Esophagus muscularis mucosa (tissue), 4 donors: ENCODE measurements at places on chromosomes 2 and 18. TPM values are rescaled to one million over a fixed set of nuclear protein-coding genes. Genes with fewer than 3 reads are reported as not detected.
A peak's percentile ranks its signal among the peaks of the same experiment; 100 is the strongest.

DNA sequence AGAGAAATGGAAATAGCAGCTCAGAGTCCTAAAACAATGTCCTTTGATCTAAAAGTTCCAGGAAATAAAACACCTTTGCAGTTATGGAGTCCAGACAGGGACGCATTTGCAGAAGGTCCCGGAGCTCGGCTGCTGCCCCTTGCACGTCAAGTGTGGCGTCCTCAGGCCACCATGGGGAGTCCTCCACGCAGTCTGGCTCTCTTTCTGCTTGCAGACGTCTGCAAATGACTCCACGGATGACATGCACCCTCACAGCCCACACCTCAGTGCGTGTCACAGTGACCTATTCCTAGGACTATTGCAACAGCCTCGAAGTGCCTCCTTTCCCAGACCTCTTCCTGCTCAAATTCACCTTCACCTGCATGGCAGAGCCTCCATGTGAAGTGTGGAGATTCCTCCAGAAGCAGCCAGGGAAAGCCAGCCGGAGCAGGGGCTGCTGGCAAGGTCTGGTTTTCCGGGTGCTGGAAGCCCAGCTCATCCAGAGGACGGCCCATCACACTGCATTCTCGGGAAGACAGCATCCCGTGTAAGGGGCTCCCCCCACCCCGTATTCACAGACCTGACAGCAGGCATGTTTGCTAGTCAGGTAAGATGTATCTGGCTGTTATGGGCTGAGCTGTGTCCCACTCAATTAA lies 137.7 kb downstream of the ASB1 start:
- DNase-seq: no peak

- DNase-seq: no peak
Measured at GRCh38 chr2:187404431-187405110, 43.5 kb downstream of the CALCRL start.

GRCh38 chr18:4040391-4041092 lies 414.6 kb downstream of the DLGAP1 start:
- no peak for DNase-seq

- DNase-seq: no peak
Measured at GRCh38 chr2:46901611-46902010, 14.0 kb downstream of the MCFD2 start.

- DNase-seq: no peak
Measured at GRCh38 chr2:168490946-168491605, 35.0 kb downstream of the CERS6 start.

DNA sequence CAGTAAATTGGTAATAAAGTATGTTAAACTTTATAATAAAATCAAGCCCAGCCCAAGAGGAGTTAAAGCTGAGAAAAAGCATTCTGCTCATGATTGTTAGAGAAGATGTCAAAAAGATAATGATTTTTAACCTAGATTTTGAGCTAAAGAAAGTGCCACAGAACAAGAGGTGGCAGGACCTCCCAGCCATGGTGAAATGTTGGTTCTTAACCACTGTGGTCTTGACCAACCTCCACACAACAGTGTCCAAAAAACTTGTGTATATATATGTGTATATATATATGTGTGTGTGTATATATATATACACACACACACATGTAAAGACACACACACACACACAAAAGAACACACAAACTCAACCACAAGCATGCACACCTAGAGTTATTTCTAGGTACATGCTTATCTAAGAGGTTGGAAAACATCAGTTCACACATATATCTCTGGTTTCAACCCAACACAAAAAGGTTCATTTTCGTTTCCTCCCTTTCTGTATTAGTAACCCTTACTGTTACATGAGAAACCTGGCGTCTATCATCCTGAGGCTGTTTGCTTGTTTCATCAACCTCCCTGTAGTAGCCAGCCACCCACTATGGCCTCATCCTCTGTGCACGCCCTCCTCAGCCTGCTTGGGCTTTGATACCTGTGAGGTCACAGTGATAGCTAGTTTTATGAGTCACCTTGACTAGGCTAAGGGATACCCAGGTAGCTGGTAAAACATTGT lies 631.8 kb upstream of the ID2 start:
- no peak for DNase-seq

- DNase-seq: no peak
Measured at GRCh38 chr18:69580107-69580506, 179.4 kb downstream of the DOK6 start.

DNA sequence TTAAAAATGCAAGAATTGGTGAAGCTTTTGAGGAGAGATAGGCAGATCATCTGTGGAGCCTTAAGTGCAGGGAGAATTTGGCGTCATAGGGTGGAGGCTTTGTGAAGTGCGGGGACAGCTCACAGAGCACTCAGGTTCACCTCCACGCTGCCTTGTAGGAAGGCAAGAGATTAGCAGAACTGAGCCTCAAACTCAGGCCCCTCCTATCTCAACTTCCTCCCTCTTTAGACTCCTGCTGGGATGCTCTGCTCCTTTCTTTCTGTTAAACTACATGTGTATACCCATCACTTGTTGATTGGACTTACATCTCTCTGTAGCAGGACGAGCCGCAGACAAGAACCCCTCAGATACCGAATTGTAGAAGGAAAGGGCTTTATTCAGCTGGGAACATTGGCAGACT lies 422.2 kb downstream of the SETBP1 start:
- DNase-seq: no peak

GRCh38 chr18:9796935-9797549 lies 88.7 kb upstream of the TXNDC2 start:
- DNase-seq: no peak

DNA sequence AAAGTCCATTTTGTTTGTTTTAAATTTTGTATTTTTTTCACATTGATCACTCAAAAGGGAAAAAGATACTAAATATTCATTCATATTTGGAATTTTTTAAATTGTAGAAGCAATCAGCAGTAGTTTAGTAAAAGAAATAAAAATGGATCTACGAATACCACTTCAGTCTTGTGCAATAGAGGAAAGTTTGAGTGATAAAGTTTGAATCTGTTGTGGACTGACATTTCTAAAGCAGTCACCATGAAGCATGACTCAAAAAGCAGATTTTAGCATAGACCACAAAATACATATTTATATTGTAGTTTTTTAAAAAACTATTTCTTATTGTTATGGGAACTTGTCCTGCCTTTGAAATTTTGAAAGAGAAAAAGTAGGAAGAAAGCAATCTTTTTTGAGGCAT lies 520.5 kb upstream of the ZEB2 start:
- DNase-seq: no peak

- no peak for DNase-seq
Measured at GRCh38 chr2:206614811-206615210, 27.5 kb upstream of the FAM237A start.

DNA sequence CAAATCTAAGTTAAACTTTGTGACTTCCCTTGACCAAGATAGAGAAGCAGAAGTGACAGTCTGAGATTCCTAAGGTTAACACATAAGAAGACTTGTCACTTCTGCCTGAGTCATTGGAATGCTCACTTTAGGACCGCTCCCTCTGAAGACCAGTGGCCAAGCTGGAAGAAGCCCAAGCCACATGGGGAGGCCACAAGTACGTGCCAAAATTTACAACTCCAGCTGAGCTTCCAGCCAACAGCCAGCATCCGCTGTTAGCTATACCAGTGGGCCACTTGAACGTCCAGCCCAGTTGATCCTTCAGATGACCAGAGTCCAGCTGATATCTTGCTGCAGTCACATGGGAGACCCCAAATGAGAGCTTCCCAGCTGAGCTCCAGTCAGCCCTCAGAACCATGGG lies 18.1 kb upstream of the ANTXR1 start:
- DNase-seq: no peak

DNA sequence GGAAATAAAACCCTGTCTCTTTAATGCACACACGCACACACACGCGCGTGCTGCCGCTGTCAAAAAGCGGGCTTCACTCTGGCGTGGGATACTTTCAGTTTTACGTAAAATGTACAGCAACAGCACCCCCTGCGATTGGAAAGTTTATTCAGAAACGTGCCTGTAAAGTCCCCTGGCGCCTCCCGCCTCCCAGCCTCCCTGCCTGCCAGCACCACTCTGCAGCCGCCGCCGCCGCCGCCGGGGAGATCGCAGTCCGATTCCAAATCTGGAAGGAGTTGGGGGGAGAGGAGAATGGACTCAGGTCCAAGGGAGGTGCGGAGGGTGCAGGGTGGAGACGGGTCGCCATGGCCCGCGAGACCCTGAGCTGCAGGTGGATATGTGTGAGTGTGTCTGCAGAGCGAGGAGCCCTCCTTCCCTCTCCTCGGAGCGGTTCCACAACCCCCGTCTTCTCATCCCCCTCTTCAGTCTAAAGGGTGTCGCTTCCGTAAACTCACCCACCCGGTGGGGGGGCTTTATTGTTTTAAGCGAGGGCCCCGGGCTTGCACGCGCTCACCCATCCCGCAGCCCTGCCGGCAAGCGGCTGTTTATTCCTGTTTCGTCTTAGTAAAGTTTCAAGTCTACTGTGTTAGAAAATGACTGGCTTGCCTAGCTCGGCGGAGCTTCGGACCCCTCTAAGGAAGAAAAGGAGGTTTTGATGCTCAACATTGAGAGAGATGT lies 1.8 kb upstream of the BCL11A start:
- no peak for DNase-seq

- no peak for DNase-seq
Measured at GRCh38 chr2:23361152-23361551, 23.8 kb upstream of the KLHL29 start.

DNA sequence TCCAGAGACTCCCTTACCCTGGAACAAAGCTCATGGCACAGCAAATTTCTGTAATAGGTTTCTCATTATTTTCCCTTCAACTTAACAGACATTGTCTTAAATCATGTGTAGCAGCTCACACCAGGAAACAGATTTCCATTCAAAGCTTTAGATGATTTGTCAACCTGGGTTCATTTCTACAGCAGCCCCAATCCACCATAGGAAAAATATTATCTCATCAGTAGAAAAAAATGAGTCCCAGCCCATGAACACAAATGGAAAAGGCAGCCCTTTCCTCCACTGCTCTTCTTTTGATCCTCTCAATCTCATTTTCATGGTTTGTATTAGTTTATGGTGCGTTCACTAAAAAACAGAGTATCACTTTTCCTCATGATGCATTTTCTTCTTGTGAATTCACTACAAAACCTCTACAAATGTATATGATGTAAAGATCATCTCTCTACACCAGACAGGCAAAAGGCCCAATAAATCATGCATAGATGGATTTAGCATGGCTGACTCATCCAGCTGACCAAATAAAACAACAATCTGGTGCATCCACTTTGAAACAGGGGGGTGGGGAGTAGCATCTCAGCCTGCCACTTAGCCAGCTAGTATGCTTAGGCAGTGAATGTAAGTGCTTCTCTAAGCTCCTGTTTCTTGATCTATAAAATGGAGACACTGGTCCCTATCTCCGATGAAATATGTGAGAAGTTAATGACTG lies 78.6 kb downstream of the SATB2 start:
- no peak for DNase-seq

- peak; percentile 79 for DNase-seq
Measured at GRCh38 chr18:59303006-59303405, 15.4 kb downstream of the CPLX4 start.

GRCh38 chr18:45378308-45378707 lies 237.0 kb upstream of the SLC14A2 start:
- no peak for DNase-seq

DNA sequence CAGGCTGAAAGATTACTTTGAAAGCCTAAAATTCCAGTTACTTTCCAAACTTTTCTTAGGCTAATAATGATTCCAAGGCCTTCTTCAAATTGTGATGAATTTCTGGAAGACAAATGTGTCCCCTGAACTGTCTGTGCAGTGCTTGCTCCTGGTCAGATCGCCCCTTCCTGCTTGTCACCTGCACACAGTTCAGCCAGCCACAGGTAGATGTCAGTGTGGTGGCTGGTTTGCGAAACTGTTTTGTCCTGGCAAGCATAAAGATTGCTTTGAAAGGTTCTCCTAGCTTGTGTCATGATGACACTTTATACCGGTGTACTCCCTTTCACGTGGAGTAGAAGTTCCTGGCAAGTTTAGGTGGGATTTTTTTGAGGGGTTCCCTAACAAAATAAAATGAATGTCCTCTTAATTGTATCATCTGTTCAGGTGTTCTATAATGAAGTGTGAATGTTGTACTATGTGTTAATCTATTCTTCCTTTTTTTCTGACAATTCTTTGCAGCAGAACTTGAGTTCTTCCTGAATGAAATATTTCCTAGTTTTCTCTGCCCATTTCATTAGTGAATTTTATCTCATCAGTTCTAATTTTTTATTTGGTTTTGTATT lies 298.8 kb downstream of the ZNF407 start:
- DNase-seq: no peak

COL4A3 gene
- total RNA-seq: 10.8 TPM

WNT6 gene
- total RNA-seq: 2.9 TPM

PSMG2 gene
- 59.8 TPM for total RNA-seq

FBLN7 gene
- 2.1 TPM for total RNA-seq

SCN1A gene
- total RNA-seq: not detected

CNDP1 gene
- total RNA-seq: not detected

FANCL gene
- 7.5 TPM for total RNA-seq

CHRNG gene
- total RNA-seq: not detected
